SJSA1 (cell line): ENCODE measurements at places on chromosomes 1 and 21. TPM values are rescaled to one million over a fixed set of nuclear protein-coding genes. Genes with fewer than 3 reads are reported as not detected.

- DNase-seq, result no peak
These were observed 7.7 kb downstream of the SFPQ start for GRCh38 chr1:35185200-35185599.

- DNase-seq, result no peak
These were observed 30.4 kb downstream of the CFAP74 start for GRCh38 chr1:1972976-1973715.

DNA sequence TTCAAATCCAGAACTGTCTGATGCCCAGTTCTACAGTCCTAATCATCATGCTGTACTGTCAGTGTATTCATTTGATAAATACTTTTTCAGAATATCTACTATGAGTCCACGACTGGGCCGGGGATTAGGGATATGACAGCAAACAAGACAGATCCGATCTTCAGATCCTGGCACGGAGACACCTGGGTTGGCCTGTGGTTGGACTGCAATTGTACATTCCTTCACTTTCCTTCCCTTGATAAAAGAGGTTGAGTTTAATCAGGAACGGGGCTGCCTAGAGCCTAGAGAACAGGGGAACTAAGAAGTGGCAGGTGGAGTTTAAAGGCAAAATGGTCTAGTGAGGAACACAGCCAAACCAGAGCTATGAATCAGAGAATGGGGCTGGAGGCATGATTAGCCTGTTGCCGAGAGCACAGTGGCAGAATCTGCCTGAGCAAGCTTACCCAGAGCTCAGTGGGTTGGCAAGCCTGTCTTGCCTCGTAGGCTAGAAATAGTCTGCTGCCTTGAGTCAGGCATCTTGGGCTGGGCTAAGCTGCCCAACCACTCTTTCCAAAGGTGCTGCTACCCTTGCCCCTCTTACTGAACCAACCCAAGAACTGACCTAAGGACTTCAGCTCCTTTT is 38.1 kb upstream of the PTCH2 start:
- no peak for DNase-seq

DNA sequence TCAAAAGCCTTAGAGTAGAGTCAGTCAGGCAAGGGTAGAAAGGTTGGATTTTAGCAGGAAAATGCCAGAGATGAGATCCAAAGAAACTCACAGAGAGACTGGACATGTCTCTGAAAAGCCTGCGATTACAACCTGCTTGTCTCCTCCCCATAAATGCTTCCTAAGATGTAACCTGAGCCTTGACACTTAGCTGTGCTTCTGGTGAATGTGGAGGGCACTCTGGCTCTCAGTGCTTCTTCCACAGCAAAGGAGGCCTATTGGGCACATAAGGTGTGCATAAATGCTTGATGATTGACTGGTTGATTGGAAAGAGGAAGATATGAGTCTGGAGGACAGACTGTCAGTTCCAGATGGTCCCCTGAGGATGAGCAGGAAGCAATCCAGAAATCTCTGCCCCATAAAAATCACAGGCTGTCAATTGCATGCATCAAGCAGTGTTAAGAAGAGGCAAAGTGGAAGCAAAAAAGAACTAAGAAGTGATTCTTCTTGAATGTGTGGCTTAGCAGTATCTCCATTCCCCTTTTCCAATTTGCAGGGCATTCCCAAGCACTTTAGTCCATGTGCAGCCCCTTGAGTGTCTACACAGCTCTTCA is 236.2 kb upstream of the RRP15 start:
- DNase-seq, result no peak

- no peak for DNase-seq
These were observed 6.5 kb upstream of the ATP1A2 start for GRCh38 chr1:160108888-160109662.

GRCh38 chr1:153678519-153679336 is at the start of gene NPR1:
TSS of gene NPR1 (plus strand) at chr1:153678688. CDS start at chr1:153679109, 421 bp downstream.
- peak; percentile 33 for DNase-seq

DNA sequence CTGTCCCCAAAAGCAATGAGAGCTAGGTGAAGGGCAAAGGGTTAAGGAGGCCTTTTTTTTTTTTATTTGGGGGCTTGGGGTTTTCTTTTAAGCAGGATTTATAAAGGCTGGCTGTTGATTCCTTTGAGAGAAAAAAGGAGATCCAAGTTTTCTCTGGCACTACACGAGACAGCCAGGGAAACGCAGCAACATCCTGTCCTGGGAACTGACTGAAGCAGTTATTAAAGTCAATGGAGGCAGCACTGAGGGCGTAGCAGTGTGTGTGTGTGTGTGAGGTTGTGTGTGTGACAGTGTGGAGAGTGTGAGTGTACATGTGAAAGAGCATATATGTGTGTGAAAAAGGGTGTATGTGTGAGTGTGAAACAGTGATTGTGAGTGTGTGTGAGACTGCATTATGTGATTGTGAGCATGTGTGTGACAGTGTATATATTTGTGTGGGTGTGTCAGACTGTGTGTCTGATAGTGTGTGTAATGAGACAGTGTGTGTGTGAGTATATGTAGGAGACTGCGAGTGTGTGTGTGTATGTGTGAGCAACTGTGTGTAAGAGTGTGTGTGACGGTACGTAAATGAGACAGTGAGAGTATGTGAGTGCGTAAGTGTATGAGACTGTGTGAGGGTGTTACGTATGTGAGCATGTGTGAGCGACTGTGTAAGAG is 65.9 kb upstream of the TIAM1 start:
- DNase-seq, result no peak

- DNase-seq, result no peak
These were observed 18.3 kb upstream of the IL6R start for GRCh38 chr1:154386643-154387352.

GRCh38 chr1:172537366-172537765 is 4.4 kb downstream of the SUCO start:
- no peak for DNase-seq

- no peak for DNase-seq
These were observed 293.1 kb upstream of the LYPLAL1 start for GRCh38 chr1:218880484-218881060.

- DNase-seq, result no peak
These were observed 262.4 kb downstream of the ST6GALNAC3 start for GRCh38 chr1:76336931-76337371.

DNA sequence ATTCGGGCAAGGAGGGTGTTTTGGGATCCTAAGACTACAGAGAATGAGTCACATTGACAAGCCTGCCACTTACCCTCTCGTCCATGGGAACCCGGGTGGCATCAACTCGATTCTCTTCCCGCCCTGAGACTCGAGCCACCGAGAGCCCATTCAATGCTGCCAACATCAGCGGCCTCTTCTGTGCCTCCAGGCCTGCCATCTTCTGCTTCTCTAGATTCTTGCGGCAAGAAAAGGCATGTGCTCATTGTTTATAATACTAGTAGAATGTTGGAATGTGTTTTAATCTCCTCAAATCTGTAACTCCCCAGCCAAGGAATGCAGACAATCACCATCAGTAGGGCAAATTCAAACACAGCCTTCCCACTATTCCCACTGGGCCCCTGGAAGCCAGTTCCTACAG is 96.9 kb downstream of the SMYD2 start:
- DNase-seq, result peak; percentile 92

DNA sequence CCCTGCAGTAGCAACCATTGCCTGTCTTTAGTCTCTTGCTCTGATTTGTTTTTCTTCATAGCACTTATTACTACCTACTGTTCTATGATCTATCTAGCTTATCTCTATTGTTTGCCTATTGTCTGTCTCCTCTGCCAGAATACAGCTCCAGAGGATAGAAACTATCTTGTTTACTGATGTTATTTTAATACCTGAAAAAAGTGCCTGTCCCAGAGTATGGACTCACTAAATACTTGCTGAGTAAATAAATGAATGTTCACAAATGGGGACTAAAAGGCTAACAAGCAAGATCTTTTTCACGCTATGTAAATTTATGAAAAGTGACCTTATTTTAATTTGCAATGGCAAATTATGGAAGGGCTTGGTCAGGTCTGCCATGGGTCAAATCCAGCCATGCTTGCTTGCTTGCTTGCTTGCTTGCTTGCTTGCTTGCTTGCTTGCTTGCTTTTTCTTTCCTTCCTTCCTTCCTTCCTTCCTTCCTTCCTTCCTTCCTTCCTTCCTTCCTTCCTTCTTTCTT is 145.3 kb downstream of the TGFB2 start:
- DNase-seq, result no peak

KLF17 gene
- not detected in 2 replicates for total RNA-seq

ERG gene
- total RNA-seq, result 0.89 TPM in 1 of 2 replicates, not detected in the other

FCN3 gene
- not detected in 2 replicates for total RNA-seq

CRYAA gene
- total RNA-seq, result not detected in 2 replicates

BNIPL gene
- total RNA-seq, result 0.42 and 0.75 TPM in 2 replicates
